RPMI7951 (cell line): ENCODE measurements at places on chromosomes 2 and 18.

GRCh38 chr18:44588508-44588907, 92.2 kb upstream of the SETBP1 start:
- no peak for DNase-seq

- DNase-seq, result no peak
Observed at GRCh38 chr18:26961839-26962238, 96.3 kb upstream of the AQP4 start.

- DNase-seq, result no peak
Observed at GRCh38 chr2:237350070-237350469, 63.9 kb downstream of the COL6A3 start.

GRCh38 chr2:16135913-16136310, 195.6 kb downstream of the MYCN start:
- DNase-seq, result no peak

DNA sequence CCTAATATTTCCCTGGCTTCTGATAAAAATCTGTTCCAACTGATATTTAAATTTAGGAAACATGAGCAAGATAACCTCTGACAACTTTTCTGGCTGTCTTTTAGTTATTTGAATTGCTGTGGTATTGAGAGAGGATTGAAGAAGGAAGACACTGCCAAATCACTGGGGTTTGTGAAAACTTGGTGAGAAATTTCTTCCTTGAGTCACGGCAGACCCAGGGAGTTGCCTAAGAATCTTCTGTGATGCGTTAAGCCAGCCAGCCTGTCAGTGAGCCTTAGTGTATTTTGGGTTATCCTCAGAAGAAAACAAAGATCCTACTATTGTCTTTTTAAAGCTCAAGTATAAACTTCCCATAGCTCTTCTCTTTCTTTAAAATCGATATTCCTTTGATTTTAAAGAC, 17.5 kb upstream of the DOK6 start:
- no peak for DNase-seq

GRCh38 chr2:108446703-108447102, 2.3 kb upstream of the GCC2 start:
- no peak for DNase-seq

DNA sequence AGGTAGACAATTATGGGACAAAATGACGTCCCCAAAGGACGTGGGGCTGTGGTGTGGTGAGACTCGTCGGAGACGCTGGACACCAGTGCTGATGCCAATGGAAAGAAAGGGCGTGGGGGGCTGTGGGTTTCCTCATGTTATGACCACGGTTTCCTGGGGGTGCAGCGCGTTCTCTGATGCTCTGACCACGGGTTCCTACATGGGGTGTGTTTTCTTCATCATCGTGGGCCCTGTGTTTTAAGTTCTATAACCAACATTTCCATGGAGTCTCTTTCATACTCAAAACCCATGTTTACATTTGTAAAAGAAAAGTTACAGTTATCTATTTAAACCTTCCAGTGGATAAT, 141.6 kb downstream of the RTP5 start:
- peak; percentile 4 for DNase-seq

DNA sequence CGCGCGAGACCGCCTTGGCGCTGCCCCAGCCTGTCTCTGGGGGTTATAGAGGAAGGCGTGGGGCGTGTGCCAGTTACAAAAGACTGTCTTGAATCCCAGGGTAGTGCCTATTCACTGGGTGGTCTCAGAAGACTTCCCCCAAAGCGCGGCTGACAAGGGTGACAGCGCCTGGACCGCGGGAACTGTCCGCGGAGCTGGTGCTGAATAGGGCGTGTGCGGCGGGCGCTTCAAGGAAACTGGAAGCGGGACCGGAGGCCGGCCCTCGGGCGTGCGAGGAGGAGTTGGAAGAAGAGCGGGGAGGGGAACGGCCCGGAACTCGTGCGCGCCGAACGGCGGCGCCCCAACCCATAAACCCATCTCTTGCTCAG, 2.3 kb downstream of the EGR4 start:
- peak; percentile 49 for DNase-seq

DNA sequence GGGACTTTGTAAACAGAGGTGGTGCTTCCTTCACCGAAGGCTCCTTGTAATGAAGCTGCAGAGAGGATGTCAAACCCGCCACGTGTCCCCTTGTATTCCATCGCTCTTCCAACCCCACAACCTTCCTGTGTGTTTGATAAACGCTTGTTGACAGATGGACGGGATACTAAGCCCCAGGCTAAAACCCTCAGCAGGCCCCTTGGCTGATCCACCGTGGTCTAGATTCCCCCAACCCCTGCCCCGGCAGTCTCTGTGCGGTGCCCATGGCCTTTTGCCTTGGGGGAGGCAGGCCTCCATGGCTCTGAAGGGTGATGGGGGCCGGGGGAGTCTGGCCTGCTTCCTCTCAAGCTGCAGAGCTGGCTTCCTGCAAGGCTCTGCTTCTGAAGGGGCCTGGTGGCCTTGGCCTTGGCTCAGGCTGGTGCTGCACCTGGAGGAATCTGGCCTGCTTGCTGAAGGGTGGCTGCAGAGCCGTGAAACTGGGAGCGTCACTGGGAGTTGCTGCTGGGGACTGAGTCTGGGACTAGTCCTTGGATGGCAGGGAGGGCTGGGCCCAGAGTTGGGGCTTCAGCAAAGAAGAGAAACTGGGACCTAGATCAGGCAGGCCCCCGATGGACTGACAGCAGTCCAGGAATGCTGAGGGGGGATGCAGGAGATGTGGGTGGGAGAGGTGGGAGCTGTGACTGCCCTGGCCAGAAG, 9.6 kb upstream of the NTSR2 start:
- no peak for DNase-seq

- peak; percentile 92 for DNase-seq
Observed at GRCh38 chr2:190835303-190835930, 45.2 kb upstream of the GLS start.

DNA sequence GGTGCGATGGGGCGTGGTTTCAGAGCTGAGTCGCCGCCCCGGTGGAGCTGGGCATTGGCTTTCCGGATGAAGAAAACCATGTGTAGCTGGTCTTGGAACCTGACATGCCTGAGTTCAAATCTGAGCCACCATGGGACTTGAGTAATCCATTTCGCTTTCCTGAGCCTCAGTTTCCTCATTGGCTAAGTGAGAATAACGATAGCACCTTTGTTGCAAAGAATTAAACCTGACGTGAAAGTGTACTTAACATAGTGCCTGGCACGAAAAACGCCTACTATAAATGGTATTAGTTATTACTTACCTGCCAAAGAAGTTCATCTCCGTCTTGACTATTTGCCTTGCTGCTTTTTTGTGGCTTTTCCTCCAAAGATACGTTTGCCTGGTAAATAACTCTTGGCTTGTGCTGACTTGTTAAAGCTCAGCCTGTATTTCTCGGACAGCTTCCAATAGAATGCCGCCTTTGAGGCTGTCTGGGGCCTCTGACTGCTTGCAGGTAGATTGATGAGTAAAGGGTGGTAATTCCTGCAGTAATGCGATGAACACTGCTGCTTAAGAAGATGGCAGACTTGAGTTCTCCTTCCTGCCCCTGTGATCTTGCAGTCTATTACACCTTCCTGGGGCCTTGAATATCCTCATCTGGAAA, 1.3 kb downstream of the CDCA7 start:
- DNase-seq, result no peak

DNA sequence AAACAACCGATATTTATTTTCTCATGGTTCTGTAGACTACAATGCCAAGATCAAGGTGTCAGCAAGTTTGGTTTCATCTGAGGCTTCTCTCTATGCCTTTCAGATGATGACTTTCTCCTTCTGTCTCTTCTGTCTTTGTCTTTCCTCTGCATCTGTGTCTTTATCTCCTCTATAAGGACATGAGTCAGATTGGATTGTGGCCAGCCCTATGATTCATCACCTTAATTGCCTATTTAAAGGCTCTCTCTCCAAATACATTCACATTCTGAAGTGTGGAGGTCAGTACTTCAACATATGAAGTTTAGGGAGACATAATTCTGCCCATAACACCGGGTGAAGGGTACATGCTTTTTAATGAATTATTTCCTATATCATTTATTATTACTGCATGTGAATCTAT, 71.2 kb upstream of the CNTNAP5 start:
- peak; percentile 79 for DNase-seq

GRCh38 chr2:231522418-231523180, 7.6 kb downstream of the NMUR1 start:
- DNase-seq, result peak; percentile 67

DNA sequence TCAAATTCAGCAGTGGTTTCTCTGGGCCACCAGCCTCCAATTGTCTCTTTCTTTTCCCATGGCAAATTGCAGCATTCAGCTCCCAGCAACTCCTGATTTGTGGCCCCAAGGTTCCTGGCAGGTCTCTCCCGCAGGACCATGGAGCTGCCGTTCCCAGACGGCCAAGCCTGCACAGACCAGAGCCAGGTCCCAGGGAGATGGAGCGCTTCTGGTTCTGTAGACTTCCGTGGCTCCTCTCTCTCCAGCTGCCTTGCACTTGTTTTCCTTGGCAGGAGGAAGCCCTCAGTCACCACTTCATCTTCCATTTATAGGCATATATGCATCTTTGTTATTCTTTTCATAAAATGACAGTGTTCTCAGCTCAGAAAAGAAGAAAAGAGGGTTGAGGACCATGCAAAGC, 21.7 kb downstream of the TNP1 start:
- no peak for DNase-seq

- no peak for DNase-seq
Observed at GRCh38 chr2:241505086-241505780, 3.2 kb downstream of the STK25 start.

DNA sequence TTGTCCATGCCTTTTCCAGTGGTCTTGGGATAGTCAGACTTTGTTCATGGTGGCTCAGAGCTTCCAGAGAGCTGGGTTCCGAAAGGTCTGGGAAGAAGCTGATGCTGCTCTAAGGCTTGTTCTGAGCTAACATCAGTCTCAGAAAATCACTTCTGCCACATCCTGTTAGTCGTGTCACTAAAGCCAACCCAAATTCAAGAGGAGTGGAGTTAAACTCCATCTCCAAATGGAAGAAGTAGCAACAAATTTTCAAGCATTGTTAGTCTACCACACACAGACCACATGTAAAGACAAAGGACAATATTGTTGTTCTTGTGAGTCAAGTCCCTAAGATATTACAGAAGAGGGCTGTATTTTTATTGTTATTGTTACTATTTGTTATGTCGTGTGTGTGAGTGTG, 77.8 kb downstream of the PID1 start:
- peak; percentile 72 for DNase-seq

- DNase-seq, result no peak
Observed at GRCh38 chr2:166000401-166000800, 46.8 kb upstream of the TTC21B start.

GRCh38 chr2:239765076-239765845, 259.9 kb downstream of the NDUFA10 start:
- no peak for DNase-seq

DNA sequence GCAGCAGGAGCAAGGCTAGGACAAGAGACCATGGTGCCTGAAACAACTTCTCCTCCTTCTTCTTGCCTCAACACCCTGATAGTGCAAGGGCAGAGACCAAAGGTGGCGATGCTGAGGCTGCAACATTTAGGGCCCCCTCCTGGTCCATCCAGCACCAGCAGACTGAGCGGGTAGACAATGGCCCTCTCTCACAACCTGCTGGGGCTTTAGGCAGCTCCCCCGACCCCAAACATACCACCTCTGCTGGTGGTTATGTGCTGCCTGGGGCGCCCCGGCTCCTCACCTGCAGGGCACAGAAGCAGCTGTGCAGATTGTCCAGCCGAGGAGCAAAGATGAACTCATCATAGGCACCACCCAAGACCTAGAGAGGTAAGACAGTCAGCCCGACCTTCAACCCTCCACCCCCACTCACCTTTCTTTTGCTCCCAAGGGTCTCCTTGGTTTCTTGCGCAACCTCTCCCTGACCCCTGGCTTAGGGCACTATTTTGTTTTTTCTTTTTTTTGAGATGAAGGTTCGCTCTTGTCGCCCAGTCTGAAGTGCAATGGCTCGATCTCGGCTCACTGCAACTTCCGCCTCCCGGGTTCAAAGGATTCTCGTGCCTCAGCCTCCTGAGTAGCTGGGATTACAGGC, 3.5 kb downstream of the DNPEP start:
- DNase-seq, result no peak

DNA sequence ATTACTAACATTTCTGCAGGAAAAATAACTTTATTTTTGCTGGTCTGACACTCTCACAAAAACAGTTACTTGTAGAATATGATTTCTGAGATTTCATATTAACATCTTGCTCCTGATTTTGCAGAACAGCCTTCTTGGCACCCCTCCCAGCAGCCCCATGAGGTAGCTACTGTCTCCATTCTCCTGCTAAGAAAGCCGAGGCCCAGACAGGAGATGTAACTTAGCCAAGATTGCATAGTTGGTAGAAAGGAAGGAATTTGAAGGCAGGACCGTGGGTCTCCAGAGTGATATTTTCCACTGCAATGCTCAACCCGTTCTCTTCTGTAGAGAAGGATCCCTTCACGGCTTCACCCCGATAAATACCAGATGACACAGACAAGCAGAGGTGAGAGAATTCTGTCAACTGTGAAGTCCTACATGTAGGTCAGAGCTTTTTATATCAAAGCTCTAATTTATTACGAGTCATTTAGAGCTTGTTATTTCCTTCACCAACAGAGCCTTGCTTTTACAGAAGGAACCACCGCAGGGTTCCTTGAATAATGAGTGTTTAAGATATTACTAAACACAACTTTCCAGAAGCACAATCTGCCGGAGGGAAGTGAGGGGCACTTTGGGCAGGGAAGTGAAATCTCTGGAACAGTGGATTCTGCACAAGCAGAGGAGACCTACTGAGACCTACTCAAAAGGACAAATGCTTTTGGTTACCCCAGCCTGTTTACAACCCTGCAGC, 48.0 kb upstream of the MYCN start:
- no peak for DNase-seq

GRCh38 chr2:109129921-109130722, 1.1 kb downstream of the SH3RF3 start:
- peak; percentile 50 for DNase-seq

GRCh38 chr2:203858176-203858575, 9.4 kb upstream of the CTLA4 start:
- no peak for DNase-seq

DNA sequence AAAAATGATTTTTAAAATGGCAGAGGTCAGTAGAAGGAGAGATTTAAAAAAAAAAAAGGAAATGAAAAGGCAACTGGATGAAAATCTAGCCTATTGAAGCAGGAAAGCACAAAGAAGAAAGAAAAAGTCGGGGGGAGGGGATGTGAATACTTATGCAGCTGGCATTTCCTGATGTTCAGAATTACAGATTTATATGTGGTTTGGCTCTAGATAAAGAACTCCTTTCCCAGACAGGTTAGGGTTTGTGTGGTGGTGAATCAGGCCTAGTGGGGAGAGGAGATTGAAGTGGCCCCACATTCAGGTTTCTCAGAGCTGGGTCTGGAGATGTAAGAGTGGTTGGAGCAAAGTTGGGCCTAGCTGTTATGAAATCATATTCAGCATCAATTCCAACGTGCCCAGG, 394.4 kb downstream of the FIGN start:
- peak; percentile 50 for DNase-seq

DNA sequence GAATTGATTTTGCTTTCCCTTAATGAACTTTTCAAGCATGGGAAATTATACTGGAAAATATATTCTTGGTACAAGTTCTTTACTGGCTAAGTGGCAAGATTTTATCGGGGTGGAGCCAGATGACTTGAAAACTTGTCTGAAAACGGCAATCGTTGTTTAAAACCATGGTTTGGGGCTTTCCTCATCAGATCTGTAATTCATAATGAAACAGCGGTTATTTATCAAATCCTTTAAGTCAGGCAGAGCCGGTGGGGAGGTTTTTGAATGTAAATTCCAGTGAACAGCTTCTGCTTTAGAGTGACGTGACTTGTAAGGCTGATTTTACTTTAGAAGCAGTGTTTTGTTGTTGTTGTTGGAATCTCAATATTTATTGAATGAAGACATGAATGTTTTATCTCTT, 2.6 kb downstream of the SEC11C start:
- DNase-seq, result no peak
